ENCODE measurements at places on chromosomes 5 and 9.

GRCh38 chr5:10863763-10864383 is 102.8 kb upstream of the DAP start:
- peak; percentile 71 for DNase-seq

GRCh38 chr5:143140492-143141203 is 262.8 kb downstream of the NR3C1 start:
- no peak for DNase-seq

DNA sequence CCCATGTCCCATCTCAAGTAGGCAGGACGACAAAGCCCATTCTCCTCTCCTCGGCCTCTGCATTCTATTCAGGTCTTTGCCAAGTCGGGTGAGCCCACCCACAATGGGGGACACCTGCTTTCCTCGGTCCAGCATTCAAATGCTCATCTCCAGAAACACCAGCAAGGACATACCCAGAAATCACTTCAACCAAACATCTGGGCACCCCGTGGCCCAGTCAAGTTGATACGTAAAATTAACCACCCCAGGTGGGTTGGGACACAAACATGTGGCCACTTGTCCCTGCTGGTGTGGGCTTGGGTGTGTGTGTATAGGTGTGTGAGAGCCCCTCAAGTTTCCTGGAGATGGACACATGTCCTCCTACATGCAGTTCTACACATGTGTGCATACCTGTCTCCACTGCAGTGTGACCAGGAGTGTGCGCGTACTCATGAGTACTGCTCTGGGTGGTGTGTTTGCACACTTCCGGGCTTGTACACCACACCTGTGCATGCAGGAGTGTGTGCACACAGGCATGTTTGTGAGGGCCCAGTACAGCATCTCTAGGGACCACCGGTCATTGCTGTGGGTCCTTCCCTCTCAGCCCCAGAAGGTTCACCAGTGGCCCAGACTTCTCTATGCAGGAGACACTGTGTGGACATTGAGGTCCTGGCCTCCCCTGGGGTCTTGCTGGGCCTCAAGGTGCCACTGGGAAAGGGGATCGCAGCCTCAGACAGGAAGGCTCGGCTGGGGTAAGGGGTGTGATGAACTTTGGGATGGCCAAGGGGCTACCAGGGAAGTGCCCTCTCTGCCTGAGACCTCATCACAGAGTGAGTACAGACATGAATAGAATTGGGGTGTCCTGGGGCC is 35.4 kb upstream of the RXRA start:
- no peak for DNase-seq

- DNase-seq, result peak; percentile 84
These were observed 160.7 kb upstream of the DAPK1 start for GRCh38 chr9:87336914-87337333.

DNA sequence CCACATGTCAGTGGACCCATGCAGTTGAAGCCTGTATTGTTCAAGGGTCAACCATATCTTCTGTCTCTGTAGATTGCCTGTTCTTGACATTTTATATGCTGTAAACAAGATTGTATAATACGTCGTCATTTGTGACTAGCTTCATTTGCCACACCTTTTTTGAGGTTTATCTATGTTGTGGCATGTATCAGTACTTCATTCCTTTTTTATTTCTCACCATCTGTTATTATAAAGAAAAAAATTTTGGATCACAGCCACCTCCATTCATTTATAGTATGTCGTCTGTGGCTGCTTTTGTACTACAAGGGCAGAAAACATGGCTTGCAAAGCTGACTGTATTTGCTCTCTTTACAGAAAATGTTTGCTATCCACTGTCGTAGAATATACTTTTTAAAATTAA is 72.4 kb downstream of the TEK start:
- DNase-seq, result peak; percentile 43

GRCh38 chr9:16154521-16155078 is 601.8 kb downstream of the CCDC171 start:
- peak; percentile 63 for DNase-seq

GRCh38 chr9:109537288-109537687 is 39.2 kb upstream of the PTPN3 start:
- DNase-seq, result no peak

DNA sequence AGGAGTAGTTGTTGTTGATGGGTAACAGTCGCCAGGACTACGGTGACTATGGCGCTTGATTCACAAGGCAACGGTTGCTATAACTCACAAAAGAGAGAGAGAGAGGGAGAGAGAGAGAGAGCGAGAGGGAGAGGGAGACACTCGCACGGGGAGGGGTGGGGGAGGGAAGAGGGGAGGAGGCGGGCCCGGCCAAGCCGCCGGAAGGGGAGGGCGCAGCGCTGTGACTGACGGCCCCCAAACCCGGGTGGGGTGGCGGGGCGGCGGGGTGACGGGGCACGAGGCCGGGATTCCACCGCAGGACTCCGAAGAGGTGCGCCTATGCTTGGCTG is at the start of gene RFX3:
TSS of gene RFX3 (minus strand) at position 166 of the 329 bp plus-strand sequence. CDS start 130,413 bp downstream, outside the sequence.
- peak; percentile 94 for DNase-seq

- DNase-seq, result no peak
These were observed 113.7 kb downstream of the RASEF start for GRCh38 chr9:82949203-82949602.

- DNase-seq, result peak; percentile 53
These were observed 19.8 kb downstream of the COL27A1 start for GRCh38 chr9:114174876-114175771.

DNA sequence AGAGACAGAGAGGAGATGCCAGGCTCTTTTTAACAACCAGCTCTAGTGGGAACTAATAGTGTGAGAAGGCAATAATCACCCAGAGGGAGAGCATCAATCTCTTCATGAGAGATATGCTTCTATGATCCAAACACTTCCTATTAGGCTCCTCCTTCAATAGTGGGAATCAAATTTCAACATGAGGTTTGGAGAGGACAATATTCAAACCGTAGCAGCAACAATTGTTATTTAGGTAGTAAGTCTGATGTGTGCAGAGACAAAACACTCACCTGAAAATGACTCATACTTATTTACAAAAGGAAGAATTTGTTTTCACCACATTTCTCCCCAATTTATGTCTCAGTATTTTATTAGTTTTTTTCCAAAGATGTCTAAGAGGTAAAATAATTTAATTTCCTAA is 144.3 kb downstream of the ST8SIA4 start:
- no peak for DNase-seq

GRCh38 chr5:168683247-168683926 is 104.2 kb upstream of the PANK3 start:
- no peak for DNase-seq

DNA sequence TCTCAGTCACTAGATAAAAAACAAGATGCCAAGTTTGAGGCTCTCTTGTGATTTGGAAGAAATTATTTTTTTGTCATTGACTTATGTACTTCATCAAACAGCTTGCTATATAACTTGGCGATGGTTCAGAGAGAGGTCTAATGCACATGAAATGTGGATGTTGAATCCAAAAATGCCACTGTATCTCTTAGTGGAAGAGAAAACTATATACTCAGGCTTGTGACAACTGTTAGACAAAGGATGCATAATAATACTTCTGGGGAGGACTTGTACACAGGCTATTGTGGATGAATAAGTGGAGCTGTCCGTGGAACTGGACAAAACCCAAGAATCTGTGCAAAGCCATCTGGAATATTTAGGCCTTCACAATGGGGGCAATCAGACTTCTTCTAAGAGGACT is 162.9 kb upstream of the NMUR2 start:
- DNase-seq, result no peak

GRCh38 chr9:14780251-14780650 is 57.7 kb upstream of the CER1 start:
- DNase-seq, result no peak

GRCh38 chr9:89149726-89150125 is 28.9 kb downstream of the SHC3 start:
- no peak for DNase-seq

GRCh38 chr5:68419637-68420452 is 204.3 kb downstream of the PIK3R1 start:
- no peak for DNase-seq

GRCh38 chr5:157648275-157648990 is 3.8 kb downstream of the SOX30 start:
- no peak for DNase-seq

GRCh38 chr9:120386390-120387131 is 193.4 kb downstream of the CDK5RAP2 start:
- peak; percentile 87 for DNase-seq

DNA sequence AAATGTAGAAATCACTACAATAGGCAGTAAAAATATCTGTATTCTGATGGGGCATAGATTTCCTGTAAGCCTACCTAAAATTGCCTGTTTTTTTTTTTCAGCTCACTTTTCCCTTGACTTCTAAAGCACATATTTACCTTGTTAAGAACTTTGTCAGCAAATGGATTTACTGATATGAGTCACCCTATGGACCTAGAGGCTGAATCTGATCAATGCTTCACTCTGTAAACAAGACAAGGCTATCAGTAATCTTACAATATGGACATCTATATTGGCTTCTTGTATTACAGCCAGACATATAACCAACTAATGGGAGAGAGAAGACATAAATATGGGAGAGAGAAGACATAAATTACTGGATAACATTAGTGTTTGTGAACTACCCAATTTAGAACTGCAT is 792.7 kb upstream of the CHD1 start:
- DNase-seq, result no peak

DNA sequence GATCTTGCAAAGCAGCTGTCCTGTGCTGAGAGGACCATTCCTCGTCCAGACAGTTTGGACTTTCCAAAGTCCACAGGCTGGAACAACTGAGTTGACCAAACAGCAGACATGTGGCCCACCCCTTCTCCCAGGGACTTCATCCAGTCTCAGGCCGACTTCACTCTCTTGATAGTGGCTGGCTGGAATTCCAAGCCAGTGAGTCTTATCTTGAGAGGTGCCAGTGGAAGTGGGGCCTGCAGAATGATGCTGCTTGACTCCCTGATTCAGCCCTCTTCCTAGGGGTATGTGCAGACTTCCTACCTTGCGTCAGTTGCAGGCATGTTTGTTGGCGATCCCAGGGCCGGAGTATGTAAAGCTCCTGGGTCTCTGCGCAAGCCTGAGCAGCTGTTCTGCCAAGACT is 131.4 kb upstream of the TSLP start:
- no peak for DNase-seq

- DNase-seq, result no peak
These were observed 1005.0 kb upstream of the CDH10 start for GRCh38 chr5:25649628-25650265.
